ENCODE measurements at places on chromosomes 11 and 22.
A peak's percentile ranks its signal among the peaks of the same experiment; 100 is the strongest.

GRCh38 chr11:77147668-77148321 is 19.7 kb downstream of the MYO7A start:
- peak overlapping the region; percentile 63 for H3K4me3 ChIP-seq
- H3K27me3 ChIP-seq, result no peaks in the 10 kb centered on the region
- H3K4me1 ChIP-seq, result peaks cover 21% of the 10 kb centered on the region

DNA sequence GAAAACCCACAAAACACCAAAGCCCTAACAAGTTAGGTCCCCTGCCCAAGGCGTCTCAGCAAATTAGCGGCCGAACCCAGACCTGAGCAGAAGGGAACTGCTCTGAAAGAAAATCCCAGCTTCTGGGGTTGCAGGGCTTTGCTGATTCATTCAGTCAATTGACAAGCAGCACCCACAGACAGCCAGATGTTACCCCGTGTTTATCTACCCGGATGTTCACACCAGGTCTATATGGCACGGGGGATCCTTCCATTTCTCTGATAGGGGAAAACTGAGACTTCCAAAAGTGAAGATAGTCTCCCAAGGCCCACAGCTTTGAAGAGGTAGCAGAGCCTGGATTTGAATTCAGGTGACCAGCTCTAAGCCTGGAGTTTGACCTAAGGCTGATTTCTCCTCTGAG is 14.0 kb upstream of the OAF start:
- H3K27me3 ChIP-seq, result peaks cover 11% of the 10 kb centered on the region
- no peak for ATAC-seq
- H3K4me1 ChIP-seq, result no peaks in the 10 kb centered on the region
- no peak overlapping the region for H3K4me3 ChIP-seq
- no peak overlapping the region for H3K27ac ChIP-seq

GRCh38 chr11:130624971-130625544 is 176.6 kb downstream of the ADAMTS15 start:
- H3K4me3 ChIP-seq, result no peak overlapping the region
- no peaks in the 10 kb centered on the region for H3K36me3 ChIP-seq

- H3K27ac ChIP-seq, result no peak overlapping the region
- H3K36me3 ChIP-seq, result peaks cover 41% of the 10 kb centered on the region
- H3K27me3 ChIP-seq, result no peaks in the 10 kb centered on the region
- ATAC-seq, result no peak
These were observed 148.1 kb downstream of the WNT7B start for GRCh38 chr22:45828841-45829240.

GRCh38 chr22:22746061-22746962 is 101.9 kb downstream of the GGTLC2 start:
- no peak overlapping the region for H3K4me3 ChIP-seq
- H3K27ac ChIP-seq, result no peak overlapping the region
- peaks cover 22% of the 10 kb centered on the region for H3K27me3 ChIP-seq
- no peak for ATAC-seq
- H3K4me1 ChIP-seq, result no peaks in the 10 kb centered on the region

- H3K27ac ChIP-seq, result no peak overlapping the region
- no peak overlapping the region for H3K4me3 ChIP-seq
- ATAC-seq, result peak; percentile 38
- H3K27me3 ChIP-seq, result no peaks in the 10 kb centered on the region
These were observed 252.4 kb downstream of the GRM5 start for GRCh38 chr11:88813233-88813915.

GRCh38 chr11:2849994-2850770 is 35.4 kb downstream of the CDKN1C start:
- no peak overlapping the region for H3K27ac ChIP-seq
- ATAC-seq, result no peak
- no peak overlapping the region for H3K4me3 ChIP-seq
- no peaks in the 10 kb centered on the region for H3K4me1 ChIP-seq
- H3K27me3 ChIP-seq, result no peaks in the 10 kb centered on the region

DNA sequence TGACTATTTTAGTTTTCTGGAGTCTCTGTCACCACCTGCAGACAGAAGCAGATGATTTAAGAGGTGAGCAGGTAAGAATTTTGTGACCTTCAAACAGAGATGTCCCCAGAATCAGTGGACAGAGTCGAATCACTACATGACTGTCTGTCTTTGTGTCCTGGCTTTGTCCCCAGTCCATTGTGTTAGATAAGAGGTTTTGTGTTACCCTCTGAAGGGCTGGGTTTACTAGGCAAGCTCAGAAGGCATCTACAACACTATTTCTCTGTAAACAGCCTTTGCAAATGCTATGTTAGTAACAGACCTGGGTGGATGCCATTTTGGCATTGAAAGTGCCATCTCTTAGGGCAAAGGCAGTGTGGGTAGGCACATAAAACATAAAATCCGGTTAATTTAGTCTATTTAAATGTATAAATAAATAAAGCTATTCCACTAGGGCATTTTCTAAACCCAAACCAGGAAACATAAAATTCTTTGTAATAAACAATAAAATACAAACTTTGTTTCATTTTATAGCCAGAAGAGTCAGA is 40.3 kb upstream of the CADM1 start:
- no peak overlapping the region for H3K27ac ChIP-seq
- H3K4me3 ChIP-seq, result no peak overlapping the region
- ATAC-seq, result no peak
- H3K36me3 ChIP-seq, result no peaks in the 10 kb centered on the region
- H3K4me1 ChIP-seq, result no peaks in the 10 kb centered on the region

- H3K4me1 ChIP-seq, result no peaks in the 10 kb centered on the region
- no peaks in the 10 kb centered on the region for H3K36me3 ChIP-seq
- no peak for ATAC-seq
- no peak overlapping the region for H3K4me3 ChIP-seq
- no peak overlapping the region for H3K27ac ChIP-seq
- H3K27me3 ChIP-seq, result no peaks in the 10 kb centered on the region
These were observed 17.4 kb downstream of the OR4D9 start for GRCh38 chr11:59528711-59529110.

GRCh38 chr11:74171997-74172396 is 908 bp downstream of the PPME1 start:
- no peak for ATAC-seq
- no peaks in the 10 kb centered on the region for H3K27me3 ChIP-seq
- no peak overlapping the region for H3K27ac ChIP-seq
- no peak overlapping the region for H3K4me3 ChIP-seq

DNA sequence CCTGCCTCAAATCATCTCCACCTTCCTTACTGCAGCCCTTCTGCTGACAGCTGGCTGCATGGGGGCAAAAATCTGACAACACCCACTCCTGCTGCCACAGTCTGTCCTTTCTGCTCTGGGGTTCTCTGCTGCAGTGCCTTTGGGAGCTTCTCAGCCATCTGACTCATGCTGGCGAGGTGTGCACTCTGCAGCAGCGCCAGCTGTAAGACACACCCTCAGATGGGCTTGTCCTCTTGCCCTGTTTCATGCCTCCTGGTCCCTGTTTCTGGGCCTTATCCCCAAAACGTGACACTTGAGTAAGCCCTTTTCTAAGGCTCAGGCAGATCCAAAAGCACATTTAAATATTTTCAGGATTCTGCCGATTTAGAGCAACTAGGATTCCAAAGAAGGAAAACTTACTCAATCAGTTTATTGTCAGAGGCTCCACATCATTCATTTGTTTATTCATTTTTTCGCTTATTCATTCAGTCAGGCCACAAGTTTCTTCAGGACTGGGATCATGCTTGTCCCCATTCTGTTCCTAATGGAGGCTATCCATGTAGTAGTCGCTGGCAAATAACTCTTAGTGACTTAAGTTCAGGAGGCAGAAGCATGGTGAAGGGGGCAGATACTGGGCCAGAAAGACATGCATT is 60.2 kb downstream of the SMIM38 start:
- H3K4me3 ChIP-seq, result no peak overlapping the region
- ATAC-seq, result no peak
- H3K27me3 ChIP-seq, result peaks cover 13% of the 10 kb centered on the region
- H3K4me1 ChIP-seq, result peaks cover 7% of the 10 kb centered on the region
